ENCODE measurements at places on chromosomes 6 and 20.

DNA sequence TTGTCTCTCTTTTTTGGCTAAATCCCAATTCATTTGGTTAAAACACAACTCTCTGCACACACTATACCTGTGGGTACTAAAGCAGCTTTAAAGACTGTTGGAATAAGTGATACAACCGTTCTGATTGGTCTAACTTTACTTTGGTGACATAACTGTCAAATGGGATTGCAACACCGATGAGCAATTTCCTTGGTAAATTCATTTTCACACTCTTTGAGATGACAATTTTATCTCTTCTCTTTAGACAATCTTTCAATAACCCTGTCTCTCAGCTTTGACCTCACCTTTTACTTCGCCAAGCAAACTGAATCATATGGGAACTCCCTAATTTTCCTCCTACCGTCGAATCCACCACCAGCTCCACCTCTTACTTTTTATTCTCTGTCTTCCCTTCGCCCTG is 60.8 kb downstream of the ECT2L start:
- no peak for DNase-seq

- no peak for DNase-seq
These were observed at the start of gene OPRL1 for GRCh38 chr20:64080013-64080812. OPRL1 (plus strand) TSS chr20:64080082; CDS start chr20:64092721, 12,639 bp downstream.

DNA sequence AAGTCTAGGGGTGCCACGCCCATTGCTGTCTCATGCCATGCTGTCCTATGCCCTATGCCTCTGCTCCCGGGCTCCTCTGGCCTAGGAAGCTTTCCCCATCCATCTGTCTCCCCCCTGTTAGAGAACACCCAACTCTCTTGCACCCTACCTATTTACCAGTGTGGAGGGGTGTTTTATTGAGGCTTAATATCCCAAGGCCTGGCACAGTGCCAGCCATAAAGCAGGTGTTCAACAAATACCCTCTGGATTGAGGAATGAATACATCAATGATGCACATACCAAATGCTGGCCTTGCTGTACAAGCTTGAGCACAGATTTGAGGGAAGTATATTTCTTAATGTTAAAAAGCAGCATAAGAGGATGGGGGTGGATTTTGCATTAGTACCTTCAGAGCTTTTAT is 38.3 kb downstream of the METTL24 start:
- no peak for DNase-seq

GRCh38 chr20:63698739-63699465 is 2.5 kb downstream of the TNFRSF6B start:
- DNase-seq = no peak

DNA sequence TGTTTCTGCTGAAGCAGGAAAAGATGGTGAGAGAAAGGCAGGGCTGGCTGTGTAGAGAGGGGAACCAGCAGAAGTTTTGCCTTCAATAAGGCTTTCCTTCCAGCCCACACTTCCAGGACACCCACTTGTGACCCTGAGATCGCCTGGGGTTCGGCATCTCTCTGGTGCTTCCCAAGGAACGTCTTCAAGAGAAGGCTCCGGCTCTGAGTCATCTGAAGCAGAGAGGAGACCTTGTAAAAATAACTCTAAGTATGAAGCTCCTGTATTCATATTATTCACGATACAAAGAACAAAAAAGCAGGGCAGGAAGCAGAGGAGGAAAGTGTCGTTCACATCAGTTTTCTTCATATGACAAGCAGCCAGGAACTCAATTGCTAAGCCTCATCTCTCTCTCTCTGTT is 95.4 kb upstream of the MRPS10 start:
- no peak for DNase-seq

GRCh38 chr6:70060680-70061079 is 194.3 kb downstream of the COL19A1 start:
- DNase-seq = no peak

GRCh38 chr20:34066476-34067090 is 45.5 kb downstream of the EIF2S2 start:
- no peak for DNase-seq

DNA sequence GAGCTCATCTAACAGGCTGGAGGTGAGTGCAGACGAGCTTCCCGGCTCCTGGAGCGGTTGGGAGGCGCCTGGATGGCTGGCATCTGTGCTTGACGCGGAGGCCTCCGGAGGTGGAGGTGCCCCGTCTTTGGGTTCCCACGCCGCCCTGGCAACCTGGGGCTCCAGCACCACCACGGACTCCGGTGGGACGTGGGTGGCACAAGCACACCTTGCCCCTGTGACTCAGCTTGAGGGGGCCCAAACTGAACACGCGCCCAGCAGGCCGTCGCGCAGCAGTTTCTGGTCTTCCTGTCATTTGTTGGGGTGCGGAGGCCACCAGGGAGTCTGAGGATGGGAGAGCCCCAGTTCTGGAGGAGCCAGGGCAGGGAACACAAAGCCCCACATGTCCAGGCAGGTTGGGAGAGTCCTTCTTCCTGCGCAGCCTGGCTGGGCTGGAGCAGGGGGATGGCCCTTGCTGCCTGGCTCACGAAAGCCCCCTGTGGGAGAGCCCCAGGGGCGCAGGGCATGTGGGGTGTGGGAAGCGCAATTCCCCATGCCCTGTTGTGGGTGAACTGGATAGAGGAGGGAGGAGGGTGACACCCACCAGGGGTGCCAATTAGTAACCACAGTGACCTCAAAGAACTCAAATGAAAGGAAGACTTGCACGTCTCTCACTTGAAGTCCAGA is 1378.6 kb upstream of the DEFB115 start:
- DNase-seq = no peak

- DNase-seq = no peak
These were observed 8.8 kb downstream of the MYL9 start for GRCh38 chr20:36549942-36550789.

DNA sequence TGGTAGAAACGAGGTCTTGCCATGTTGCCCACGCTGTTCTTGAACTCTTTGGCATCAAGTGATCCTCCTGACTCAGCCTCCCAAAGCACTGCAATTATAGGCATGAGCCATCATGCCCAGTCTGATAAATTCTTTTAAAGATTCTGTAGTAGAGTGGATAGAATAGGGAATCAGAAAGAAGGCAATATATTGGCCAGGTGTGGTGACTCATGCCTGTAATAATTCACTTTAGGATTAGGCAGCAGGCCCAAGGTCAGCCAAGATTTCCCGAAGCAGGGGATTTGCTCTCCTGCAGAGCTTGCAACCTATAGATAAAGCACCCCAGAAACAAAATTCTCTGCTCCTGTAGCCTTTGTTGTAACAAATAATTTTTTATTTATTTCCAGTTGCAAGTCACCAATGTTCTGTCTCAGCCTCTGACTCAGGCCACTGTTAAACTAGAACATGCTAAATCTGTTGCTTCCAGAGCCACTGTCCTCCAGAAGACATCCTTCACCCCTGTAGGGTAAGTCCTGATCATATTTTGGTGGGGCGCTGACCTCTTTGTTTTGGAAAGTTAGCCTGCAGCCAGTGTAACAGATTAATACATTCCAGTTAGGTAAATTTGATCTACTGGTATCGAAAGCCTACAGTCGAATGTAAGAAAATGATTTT is 30.4 kb upstream of the MROH8 start:
- DNase-seq = no peak

GRCh38 chr6:111957623-111958315 is 84.5 kb upstream of the FYN start:
- no peak for DNase-seq

DNA sequence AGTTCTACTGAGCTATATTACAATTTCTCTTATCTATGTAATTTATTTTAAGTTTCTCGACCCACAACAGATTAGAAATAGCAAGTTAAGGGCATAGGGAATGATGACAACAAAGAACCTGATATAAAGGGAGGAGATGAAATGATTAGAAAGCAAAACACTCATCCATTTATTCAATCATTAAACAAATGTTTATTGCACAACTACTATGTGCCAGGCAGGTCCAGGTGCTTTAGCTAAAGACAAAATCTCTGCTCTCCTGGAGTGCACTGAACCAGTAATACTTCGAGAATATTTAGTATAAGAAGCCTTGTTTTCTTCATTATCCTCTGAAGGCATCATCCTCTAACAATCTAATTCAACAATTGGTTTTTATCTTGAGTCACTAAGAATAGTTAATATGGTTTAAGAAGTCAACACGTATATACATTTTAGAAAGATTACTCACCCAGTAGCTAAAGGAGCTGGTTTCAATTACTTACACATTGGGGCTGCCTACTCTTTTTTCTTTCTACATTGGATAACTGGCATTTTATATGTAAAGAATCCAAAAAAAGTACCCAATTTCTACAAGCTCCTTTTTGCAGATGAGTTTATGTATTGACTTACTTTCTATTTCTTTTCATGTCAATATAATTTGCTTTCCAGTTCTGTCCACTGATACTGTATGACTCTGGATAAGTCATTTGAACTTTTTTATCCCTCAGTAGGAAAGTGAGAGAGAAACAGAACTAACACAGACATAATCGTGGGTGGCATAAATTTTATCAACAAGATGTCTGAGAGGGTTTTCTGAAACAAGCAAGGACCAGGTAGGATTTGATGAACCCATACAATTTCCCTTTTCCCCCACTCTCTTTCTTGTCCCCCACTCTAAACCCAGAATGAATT is 312.6 kb downstream of the CLIC5 start:
- no peak for DNase-seq

GRCh38 chr20:45163083-45163803 is 11.5 kb upstream of the PI3 start:
- DNase-seq = no peak

- DNase-seq = no peak
These were observed 177.7 kb downstream of the KLHL32 start for GRCh38 chr6:97102145-97102790.

DNA sequence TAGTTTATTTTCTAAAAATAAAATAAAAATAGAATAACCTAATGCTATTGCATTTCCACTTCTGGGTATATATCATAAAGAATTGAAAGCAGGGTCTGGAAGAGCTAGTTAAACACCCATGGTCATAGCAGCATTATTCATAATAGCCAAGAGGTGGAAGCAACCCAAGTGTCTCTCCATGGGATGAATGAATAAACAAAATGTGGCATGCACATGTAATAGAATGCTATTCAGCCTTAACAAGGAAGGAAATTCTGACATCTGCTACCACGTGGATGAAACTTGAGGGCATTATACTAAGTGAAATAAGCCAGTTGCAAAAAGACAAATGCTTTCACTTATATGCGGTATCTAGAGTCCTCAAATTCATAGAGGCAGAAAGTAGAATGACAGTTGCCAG is 130.8 kb downstream of the TIAM2 start:
- DNase-seq = no peak

DNA sequence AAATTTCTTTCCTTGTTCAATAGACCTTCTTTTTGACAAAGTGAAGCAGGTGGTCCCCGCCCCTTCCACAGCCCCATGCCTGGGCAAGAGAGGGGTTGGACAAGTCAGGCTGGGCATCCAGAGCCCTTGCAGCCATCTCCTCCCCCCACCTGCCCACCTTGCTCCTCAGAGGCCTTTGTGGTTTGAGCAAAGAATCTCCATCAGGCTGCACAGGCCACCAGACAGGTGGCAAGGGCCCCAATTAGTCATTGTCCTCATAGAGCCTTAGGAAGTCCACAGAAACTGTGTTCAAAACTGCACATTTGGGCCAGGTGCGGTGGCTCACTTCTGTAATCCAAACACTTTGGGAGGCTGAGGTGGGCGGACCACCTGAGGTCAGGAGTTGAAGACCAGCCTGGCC is 1.5 kb upstream of the MAPK13 start:
- no peak for DNase-seq

GRCh38 chr20:62606016-62606415 is 36.3 kb upstream of the SLCO4A1 start:
- DNase-seq = no peak

DNA sequence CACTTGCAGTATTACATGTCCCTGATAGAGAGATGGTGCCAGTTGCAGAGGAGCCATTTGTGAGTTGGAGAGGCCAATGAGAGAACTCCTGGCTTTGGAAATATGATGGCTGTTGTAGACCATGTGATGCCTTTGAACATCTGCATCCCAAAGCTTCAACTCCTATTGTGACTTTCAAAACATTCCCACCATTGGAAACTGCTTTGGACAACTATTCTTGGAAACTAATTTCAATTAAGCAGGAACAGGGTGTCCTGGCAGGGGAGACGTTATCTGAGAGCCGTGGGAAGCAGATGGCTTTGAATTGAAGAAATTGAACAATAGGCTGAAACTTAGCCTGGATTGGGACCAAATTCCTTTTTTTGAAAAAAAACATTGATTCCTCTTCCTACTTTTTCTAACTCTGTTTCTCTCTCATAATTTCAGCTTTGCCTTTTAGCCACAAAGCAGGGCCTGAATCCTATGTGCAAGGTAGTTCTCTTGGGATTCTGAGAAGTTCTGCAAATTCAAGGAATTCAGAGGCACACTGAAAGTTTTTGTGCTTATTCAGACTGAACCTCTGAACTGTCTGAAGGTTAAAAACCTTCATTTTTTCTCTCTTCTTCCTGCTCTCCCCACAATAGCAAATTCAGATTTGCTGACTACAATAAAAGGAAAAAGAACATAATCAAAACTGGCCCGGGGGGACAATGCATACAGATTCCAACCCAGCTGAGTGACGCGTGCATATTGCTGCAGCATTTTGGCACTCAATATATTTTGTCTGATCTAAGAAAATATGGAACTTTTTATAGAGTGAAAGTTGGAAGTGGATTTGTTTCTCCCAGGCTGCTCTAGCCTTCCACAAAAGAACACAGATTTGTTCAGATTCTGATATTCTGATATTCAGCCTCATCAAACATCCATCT is 720.4 kb upstream of the CHD6 start:
- no peak for DNase-seq

GRCh38 chr6:141261672-141262060 is 871.1 kb upstream of the GJE1 start:
- no peak for DNase-seq

DNA sequence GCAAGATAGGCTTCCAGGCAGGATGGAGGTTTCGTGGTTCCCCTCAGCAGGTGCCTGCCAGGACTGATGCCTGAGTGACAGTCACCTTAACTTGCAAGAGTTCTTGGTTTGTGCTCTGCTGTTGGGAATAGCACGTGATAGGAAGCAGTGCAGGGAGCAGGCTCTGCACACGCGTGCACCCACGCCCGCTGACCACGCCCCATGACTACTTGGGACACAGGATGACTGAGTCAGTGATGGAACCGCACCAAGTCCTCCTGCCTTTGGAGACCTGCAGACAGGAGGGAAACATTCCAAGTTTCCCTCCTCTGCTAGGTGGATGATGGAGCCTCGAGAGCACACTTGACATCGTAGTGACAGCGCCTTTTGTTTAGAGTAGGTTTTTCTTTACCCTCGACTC is 164.2 kb downstream of the DTNBP1 start:
- DNase-seq = no peak

DNA sequence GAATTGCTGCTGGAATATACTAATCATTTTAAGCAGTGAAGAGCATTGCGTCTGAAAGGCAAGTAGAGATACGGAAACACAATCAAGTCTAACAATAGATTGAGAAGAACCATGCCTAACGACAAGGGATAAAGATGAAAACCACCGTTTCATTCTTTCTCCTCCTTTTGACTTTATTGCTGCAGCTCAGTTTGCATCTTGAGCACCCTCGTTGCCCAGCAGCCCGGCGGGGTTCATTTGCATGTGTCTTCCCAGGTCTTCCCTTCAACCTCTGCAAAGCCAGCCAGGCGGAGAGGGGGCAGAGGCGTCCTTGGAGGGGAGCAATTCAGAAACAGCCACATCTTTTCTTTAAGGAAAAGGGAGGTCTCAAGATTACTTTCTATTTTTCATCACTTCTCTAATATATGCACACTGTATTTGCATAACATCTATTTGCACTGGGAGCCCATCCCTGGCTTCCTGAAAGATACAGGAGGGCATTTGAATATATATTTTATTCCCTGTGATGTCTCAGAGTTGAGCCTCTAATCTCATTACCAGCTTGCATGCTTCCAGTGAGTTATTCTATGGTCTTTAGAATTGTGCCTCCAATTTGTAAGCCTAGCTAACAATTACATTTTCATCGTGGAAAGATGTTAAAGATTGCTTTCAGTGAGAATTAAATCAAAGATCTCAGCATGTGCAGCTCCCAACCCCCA is 18.7 kb upstream of the PXDC1 start:
- DNase-seq = no peak
